ENCODE measurements at places on chromosomes 11 and 22.

- no peak for DNase-seq
Measured at GRCh38 chr11:61054927-61055562, 47.2 kb upstream of the CD5 start.

- peak; percentile 65 for DNase-seq
Measured at GRCh38 chr11:36564376-36565030, 3.3 kb upstream of the RAG1 start.

DNA sequence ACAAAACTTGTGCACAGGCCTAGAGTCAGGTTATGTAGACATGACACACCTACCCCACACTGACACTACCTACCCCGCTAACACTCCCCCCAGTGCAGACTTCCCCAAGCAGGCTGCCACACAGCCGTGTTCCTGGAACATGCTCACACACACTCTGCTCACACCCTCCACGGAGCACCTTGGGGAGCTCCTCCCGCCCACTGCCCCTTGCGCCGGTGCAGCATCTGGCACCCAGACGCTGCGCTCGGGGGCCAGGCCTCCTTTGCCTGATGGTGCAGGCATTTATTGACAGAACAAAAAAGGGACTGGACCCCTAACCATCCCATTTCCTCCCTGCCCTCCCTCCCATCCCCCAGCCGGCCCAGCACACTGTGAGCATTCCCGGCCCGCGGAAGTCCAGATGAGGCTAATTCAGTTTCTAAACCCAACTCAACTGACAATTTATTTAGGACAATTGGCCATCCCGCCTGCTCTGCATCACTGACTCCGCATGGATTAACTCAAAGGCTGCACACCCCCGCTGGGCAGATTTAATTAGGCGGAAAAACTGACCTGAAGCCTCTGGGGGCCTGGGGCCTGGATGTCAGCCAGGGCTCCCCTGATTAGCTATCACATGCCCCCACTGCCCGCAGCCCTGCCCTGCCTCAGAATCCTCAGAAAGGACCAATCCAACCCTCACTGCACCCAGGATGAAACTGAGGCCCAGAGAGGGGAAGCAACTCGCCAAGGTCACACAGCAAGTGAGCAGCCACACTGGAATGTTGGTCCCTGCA, 30.1 kb downstream of the KCNC1 start:
- DNase-seq = no peak

DNA sequence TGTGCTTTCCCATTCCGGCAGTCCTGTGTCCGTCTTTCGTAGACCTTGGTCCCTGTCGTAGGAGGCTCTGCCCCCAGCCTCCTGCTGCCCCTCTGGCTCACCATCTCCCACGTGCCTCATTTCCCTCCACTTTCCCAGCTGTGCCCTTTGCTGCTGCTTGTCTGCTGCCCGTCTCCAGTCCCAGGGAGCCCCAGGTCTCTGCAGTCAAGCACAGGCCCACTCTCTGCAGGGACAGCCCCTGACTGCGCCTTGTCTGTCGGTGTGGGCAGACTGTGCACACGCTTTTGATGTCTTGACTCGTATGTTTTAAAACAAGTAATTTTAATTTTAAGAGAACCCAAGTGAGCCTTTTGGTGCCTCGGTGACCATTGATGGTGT, 12.4 kb downstream of the DGCR8 start:
- no peak for DNase-seq

DNA sequence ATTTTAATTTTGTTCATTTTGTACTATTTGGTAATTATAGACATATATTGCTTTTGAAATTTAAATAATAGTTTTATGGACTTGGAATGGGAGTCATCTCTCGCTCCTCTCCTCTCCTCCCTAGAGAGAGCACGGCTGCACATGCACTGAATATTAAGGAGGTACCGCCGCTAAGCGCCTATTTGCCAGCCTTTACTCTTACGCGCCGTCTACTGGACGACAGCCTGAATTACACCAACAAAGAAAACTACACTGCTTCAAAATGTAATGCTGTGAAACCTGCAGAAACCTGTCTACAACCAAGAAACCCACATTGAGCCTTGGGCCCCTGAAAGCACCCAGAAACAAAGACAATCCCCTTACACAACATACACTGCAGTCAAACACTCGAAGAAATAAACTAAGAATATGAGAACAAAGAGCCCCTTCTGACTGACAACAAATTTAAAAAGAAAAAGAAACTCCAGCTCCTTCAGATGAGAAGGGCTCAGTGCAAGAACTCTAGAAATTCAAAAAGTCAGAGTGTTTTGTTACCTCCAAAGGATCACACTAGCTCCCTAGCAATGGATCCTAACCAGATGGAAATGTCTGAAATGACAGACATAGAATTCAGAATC, 737.2 kb downstream of the LRRC4C start:
- DNase-seq = peak; percentile 22

- DNase-seq = peak; percentile 50
Measured at GRCh38 chr11:126194121-126194543, 17.3 kb downstream of the RPUSD4 start.

DNA sequence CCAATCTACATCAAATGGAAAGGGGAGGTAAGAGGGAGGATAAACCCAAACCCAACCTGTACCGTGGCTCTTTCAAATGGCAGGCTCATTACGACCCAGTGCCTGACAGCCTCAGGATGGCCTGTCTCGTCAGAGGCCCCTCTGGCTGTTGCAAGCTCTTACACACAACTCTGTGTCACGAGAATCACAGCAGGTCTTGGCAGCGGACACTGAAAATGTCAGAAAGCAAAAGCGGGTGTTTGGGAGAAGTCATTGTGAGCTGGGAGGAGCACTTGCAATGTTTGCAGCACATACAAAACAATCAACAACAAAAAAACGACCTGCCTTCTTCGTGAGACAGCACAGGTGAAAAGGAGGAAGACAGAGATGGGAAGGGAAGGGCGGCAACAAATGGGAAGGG, 248.1 kb downstream of the OPCML start:
- no peak for DNase-seq

- no peak for DNase-seq
Measured at GRCh38 chr11:133522344-133522743, 10.0 kb downstream of the OPCML start.

GRCh38 chr11:128481135-128481534, 106.2 kb downstream of the ETS1 start:
- peak; percentile 69 for DNase-seq

GRCh38 chr11:44285756-44286155, 24.2 kb downstream of the ALX4 start:
- DNase-seq = peak; percentile 30

DNA sequence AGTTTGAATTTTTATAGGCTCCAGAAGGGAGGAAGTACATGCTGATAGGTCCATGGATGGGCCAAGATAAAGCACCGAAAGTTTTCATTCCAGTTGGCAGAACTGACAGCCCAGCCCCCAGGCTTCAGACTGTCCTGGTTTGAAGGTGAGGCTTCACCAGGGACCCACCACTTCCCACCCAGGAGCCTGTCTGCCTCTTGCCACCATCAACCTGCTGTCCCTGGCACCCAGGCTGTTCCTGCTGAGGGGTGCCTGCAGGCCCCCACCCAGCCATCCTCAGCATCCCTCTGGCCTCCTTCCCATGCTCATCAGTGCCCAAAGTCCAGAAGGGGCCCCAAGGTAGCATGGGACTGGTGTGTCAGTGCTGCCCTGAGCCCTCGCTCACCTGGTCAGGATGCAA, 463.9 kb downstream of the NELL1 start:
- no peak for DNase-seq

DNA sequence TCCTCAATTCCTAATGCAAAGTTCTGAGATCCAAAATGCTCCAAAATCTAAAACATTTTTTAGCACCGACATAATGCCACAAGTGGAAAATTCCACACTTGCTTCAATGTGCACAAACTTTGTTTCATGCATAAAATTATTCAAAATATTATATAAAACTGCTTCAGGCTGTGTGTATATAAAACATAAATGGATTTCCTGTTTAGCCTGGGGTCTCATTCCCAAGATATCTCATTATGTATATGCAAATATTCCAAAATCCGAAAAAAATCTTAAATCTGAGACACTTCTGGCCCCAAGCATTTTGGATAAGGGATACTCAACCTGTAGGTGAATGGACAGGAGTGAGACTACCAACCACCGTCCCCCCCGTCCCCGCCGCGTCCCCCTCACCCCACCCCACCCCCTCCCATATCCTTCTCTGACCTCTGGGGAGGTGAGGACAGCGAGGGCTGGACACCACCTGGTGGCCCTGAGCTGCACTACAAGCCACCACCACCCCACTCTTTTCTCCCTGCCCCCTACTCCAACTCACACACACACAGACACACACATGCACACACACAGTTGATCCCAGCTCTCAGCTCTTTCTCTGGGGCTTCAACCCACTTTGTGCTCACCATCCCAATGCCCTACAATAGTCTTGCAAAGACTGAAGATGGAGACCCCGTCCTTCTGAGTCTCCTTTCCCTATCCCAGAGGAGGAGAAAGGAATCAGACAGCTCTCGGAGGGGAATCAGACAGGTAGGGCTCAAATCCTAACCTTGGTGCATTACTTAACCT, 101.0 kb downstream of the PDE2A start:
- peak; percentile 35 for DNase-seq

GRCh38 chr11:46834821-46835220, 11.3 kb downstream of the CKAP5 start:
- DNase-seq = no peak

DNA sequence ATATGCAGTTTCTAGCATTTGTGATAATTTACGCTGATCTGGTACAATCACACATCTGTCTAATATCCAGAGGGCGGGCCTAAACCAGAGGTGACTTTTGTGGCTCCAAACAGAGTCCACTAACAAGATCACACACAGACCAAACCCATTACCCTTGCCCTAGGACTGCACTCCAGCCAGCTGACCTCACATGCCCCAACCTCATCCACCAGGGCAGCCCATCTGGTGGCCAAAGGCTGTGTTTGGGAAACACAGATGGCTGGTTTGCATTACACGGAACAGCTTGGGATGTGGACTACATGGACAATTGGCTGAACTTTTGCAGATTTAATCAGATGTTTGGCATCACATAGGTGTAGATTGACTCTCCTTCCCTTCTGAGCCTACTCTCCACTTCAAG, 228.2 kb downstream of the GRIK4 start:
- DNase-seq = no peak

- DNase-seq = no peak
Measured at GRCh38 chr11:1289211-1289935, 20.1 kb downstream of the TOLLIP start.
